NCI-H524 (cell line): ENCODE measurements at places on chromosomes 11 and 22.

- DNase-seq, result no peak
Observed at GRCh38 chr11:21465203-21465602, 727.7 kb upstream of the ANO5 start.

GRCh38 chr22:31830721-31831070, 76.9 kb downstream of the DEPDC5 start:
- no peak for DNase-seq

- DNase-seq, result no peak
Observed at GRCh38 chr11:63595296-63595695, 18.9 kb downstream of the PLAAT3 start.

DNA sequence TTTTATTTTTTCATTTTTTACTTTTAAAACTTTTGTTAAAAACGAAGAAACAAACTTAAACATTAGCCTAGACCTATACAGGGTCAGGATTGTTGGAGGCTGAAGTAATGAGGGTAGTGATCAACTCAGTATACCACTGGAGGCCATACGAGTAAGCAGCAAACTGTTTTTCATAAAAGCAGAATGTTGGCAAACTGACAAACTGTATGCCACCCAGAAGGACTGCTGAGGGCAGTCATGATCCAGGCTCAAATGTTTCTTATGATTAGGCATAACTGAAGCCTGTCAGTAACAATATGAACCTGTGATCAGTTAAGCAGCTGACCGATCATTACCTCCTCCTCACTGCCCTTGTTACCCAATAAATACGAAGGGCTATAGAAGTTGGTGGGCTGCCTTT, 10.2 kb upstream of the SC5D start:
- no peak for DNase-seq

- DNase-seq, result no peak
Observed at GRCh38 chr22:37808294-37808657, 542 bp downstream of the GCAT start.

GRCh38 chr11:15970506-15971214, 385.7 kb downstream of the SOX6 start:
- no peak for DNase-seq

DNA sequence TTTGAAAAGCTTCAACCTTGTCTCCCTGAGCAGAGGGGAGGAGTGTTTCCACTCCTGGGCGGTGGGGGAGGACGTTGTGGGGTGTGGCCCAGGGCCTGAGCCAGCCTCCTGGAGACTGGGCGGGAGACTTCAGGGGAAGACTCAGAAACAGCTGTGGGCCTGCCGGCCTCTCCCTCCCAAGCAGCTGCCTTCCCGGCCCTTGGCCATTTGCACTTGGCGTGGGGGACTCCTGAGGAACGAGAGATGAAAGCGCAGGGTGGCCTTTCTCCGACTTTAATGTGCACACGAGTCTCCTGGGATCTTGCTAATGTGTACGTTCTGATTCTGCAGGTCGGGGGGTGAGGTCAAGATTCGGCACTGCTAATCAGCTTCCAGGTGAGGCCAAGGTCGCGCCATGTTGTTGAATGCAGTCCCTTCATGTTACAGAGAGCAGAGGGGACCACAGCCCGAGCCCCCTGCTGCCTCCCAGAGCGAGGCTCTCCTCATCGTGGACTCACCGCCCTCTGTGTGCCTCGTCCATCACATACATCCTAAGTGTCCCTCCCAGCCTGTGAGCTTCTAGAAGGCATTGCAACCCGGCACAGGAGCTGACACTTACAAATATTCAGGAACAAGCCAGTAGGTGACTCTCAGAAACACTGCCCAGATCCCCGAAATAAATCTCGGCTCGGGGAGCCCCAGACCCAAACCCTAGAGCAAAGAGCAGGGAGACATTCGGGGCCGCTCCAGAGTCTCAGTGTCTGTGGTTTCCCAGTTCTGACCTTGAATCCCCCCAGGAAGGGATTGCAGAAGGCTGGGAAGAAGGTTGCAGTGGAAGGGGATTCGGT, 7.7 kb downstream of the LIF start:
- no peak for DNase-seq
